ENCODE measurements at places on chromosomes 16 and 17. TPM values are rescaled to one million over a fixed set of nuclear protein-coding genes. Genes with fewer than 3 reads are reported as not detected.

Gene SYNGR2
- 90.4 TPM for total RNA-seq

Gene PRSS36
- total RNA-seq = 1.1 TPM

Gene RAMP2
- not detected for total RNA-seq

Gene OR1A1
- total RNA-seq = not detected

Gene KRT36
- total RNA-seq = not detected

Gene GAN
- total RNA-seq = 23.5 TPM

Gene CCL1
- total RNA-seq = not detected

Gene HLF
- total RNA-seq = 46.3 TPM

Gene C1QTNF8
- total RNA-seq = not detected

Gene TBX4
- not detected for total RNA-seq

Gene CDRT15L2
- total RNA-seq = not detected

Gene SDR42E1
- 3.7 TPM for total RNA-seq

Gene SLC5A10
- not detected for total RNA-seq

Gene TP53TG3B
- not detected for total RNA-seq

Gene GRB7
- not detected for total RNA-seq

Gene MGAT5B
- 0.16 TPM for total RNA-seq

Gene OMG
- total RNA-seq = 0.42 TPM

Gene PDILT
- not detected for total RNA-seq

Gene SSH2
- 50.0 TPM for total RNA-seq

Measured in activated T-helper 17 cell treated with anti-CD3 and anti-CD28 coated beads, Interleukin-2, amount 50 U/mL, for 72 hours (primary cell).